NCI-H345 (cell line): ENCODE measurements at places on chromosomes 5 and 9.
A peak's percentile ranks its signal among the peaks of the same experiment; 100 is the strongest.

DNA sequence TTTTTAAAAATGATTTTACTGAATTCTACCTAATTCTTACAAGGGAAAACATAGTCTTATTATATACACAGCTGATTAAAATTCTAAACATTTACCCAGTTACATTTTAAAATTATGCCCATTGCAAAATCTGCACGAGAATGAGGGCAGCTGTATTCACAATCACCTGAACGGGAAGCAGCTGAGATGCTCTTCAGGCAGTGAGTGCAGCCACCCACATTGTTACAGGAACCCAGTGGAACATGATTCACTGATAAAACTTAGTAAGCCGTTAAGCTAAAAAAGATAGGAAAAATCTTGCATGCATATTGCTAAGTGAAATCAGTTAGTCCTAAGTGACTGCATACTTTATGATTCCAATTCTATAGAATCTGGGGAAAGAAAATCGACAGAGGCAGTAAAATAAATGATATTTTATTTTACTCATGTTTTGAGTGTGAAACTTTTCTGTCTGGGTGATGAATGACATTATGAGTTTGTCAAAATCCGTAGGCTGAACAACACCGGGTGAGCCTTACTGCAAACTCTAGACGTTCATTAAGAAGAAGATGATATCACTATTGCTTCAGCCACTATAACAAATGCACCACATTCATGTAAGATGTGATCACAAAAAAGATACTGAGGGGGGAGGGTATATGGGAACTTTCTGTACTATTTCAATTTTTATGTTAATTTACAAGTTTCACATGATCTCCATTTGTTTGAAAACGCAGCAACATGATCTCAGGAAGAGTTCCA lies 39.1 kb upstream of the FLT4 start:
- DNase-seq, result no peak

- no peak for DNase-seq
Measured at GRCh38 chr5:169307646-169308045, 6.7 kb upstream of the SLIT3 start.

DNA sequence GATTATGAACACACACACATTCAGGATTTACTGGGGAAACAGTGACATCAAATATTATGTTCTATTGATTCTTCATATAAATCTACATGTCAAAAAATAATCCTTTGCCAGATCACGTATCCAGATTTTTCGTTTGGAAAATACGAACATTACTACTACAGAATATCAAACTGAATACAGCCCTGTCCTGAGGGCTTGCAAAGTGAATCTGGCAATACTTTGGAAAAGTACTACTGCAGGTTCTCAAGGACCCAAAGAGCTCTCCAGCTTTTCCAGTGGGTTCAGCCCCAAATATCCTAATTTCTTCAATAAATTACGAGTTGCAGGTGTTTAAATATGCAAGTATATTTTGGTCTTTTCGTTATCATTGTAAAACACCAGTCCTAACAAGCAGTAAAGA lies 411 bp upstream of the NDUFS4 start:
- peak; percentile 13 for DNase-seq

DNA sequence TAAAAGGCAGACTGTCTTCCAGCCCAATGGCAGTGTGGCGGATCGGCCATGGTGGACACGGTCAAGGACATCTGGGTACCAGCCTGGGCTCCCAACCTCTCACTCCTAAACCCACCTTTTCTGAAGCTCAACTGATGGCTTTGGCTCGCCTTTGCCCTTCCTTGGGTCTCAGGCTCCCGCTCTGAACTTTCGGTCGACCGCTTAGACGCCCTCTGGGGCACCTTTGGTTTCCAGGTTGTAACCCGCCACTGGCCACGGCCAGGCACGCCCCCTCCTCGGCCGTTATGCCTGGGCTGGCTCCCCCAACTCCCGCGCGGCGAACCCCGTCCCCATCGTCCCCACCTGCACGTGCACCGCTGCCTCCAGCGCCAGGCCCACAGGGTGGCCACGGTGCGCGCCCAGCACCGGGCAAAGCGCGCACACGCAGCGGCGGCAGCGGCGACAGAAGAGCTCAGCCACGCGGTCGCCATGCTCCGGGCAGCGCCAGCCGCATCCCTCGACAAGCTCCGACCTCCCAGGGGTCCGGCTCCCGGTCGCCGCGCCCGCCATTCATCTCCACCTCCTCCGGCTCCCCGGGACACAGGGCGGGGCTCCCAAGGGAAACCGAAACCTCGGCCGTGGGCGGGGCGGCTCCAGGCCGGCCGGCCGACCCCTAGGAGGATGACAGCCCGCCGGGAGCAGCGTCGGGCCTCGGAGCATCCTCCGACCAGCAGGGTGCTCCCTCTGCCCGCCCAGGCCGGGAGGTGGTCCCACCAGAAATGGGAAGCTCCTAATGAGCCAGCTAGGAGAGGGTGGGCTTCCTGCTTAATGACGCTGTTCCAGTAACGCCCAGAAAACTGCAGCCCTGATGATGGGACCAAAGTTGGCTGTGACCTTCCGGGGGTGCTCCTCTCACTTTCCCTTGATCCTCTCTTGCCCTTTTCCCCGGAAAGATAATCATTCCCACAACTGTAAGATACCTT lies at the start of gene TRIM14:
TRIM14 (minus strand) TSS at position 583 of the 962 bp plus-strand sequence; CDS start at position 549, 34 bp downstream.
- DNase-seq, result peak; percentile 58

DNA sequence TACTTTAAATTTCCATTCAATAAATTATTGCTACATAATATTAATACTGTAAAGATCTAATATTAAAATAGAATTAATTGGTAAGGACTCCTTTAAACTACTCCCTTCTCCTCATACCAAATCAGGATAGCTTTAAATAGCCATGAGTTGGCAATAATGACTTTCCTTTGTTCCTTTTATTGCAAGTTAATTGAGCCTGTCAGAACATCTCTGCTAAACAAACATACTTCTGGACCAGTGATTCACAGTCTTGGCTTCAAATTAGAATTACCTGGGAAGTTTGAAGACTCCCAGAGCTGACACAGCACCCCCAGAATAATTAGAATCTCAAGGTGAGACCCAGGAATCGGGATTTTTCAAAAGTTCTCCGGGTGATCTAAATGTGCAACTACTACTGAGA lies 18.7 kb downstream of the C5orf58 start:
- DNase-seq, result peak; percentile 8

DNA sequence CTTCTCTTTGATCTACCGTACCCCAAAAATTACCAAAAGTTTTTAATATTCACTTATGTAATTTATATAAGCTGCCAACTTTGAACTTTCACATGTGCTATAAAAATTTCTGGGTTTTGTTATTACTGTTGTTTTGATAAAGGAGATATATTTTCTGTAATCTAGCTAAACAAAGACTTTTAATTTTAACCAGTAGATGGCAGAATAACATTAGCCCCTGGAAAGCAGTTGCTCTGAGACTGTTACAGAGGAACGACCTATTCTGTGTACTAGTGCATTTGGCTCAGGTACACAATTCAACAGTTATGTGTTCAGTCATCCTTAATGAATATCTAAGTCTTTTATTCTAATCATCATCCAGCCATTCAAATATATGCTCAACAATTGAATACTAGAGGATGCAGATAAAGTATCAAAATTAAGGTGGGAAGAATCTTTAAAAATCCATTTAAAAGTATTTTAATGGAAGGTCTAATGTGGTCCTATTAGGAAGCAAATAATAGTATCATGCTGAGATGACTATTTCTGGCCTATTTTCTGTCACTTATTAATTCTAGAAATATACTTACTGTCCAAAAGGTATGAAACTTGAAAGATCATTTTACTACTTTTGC lies 8.6 kb downstream of the KLHL9 start:
- DNase-seq, result peak; percentile 48

- no peak for DNase-seq
Measured at GRCh38 chr9:117825609-117826347, 121.6 kb downstream of the TLR4 start.

- no peak for DNase-seq
Measured at GRCh38 chr9:115668521-115668920, 485.1 kb upstream of the PAPPA start.

- no peak for DNase-seq
Measured at GRCh38 chr9:4238522-4238921, 61.3 kb downstream of the GLIS3 start.

GRCh38 chr5:72831685-72832084 lies 15.2 kb downstream of the TNPO1 start:
- DNase-seq, result no peak

DNA sequence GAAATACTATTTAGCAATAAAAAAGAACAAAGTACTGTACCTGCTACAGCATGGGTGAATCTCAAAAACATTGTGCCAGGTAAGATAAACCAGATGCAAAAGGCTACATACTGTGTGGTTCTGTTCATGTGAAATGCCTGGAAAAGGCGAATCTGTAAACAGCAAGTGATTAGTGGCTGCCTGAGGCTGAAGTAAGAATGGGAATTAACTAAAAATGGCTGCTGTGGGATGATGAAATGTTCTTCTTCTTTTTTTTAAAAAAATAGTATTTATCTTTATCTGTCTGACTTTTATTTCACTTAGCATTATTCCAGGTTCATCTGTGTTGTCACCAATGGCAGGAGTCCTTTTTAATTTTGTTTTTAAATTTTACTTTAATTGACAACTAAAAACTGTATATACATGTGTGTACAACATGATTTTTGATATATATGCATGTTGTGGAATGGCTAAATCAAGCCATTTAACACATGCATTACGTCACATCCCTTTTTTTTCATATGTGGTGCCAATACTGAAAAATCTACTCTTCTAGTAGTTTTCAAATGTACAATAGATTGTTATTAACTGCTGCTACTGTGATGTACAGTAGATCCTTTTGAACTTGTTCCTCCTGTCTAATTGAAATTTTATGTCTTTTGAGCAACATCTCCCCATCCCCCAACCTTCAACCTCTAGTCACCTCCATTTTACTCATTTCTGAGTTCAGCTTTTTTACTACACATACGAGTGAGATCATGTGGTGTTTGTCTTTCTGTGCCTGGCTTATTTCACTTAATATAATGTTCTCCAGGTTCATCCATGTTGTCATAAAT lies 62.9 kb upstream of the TNFAIP8 start:
- no peak for DNase-seq

GRCh38 chr9:80163889-80164288 lies 592.1 kb downstream of the TLE4 start:
- DNase-seq, result no peak

DNA sequence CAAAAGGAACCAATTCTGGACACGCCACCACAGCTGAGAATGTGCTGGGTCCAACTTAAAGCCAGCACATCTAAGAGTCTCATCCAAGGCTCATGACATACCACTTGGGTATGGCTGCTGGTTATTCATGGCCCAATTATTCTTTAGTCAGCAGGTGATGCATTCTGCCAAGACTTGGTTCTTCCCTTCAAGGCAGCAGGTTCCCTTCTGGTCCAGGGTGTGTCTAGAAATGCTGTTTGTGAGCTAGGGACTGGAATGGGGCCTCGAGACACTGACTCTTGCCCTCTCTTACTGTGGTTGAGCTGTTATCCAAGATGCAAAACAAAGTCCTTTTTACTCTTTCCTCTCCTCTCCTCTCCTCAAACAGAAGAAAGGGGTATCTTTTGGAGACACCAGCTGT lies 522.6 kb downstream of the HINT1 start:
- no peak for DNase-seq

DNA sequence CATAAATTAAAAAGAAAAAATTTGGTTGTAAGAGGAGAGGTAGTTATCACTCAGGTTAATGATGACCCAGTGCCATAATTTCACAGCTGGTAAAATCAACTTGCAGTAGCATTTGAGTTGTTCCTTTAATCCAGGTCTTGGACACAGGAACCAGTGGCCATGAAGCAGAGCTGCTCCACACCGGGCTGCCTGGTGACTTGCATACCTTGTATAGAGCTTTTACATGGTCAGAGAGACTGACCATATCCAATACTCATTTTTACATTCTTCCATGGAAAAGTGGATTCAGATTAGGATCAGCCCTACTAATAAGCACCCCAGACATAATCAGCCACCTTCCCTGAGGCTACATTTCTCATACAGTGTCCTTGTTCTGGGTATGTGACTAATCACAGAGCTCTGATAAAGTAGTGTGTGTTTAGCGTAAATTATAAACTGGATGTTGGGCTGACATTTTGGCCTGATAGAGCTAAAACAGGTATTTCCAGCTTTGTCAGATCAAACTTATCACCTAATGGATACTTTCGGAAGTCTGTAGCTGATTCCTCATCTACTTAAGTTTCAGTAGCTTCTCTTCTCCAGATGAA lies 77.0 kb upstream of the ZSWIM6 start:
- no peak for DNase-seq

GRCh38 chr5:1144638-1145396 lies 33.0 kb upstream of the SLC12A7 start:
- no peak for DNase-seq

DNA sequence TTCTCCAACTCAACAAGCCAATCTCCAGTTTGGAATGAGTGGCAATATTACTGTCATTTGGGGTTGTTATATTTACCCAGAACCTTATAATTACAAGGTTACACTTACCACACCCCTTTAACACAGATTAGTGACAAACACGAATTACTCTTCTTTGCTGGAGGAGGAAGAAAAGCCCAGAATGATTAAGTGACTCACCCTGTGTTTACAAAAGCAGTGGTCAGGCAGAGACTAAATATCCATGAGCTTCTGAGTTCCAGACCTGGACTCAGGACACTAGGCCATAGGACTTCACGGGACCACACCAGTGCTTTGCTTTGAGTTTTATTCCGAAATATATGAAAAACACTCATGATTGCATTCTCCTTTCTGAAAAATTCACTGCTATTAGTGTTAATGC lies 370.8 kb downstream of the TLE1 start:
- DNase-seq, result no peak

GRCh38 chr5:65480306-65480865 lies 1.3 kb downstream of the ADAMTS6 start:
- DNase-seq, result peak; percentile 52

- no peak for DNase-seq
Measured at GRCh38 chr9:95311961-95312360, 5.5 kb downstream of the FANCC start.

- no peak for DNase-seq
Measured at GRCh38 chr9:97441729-97442128, 29.8 kb downstream of the TDRD7 start.

DNA sequence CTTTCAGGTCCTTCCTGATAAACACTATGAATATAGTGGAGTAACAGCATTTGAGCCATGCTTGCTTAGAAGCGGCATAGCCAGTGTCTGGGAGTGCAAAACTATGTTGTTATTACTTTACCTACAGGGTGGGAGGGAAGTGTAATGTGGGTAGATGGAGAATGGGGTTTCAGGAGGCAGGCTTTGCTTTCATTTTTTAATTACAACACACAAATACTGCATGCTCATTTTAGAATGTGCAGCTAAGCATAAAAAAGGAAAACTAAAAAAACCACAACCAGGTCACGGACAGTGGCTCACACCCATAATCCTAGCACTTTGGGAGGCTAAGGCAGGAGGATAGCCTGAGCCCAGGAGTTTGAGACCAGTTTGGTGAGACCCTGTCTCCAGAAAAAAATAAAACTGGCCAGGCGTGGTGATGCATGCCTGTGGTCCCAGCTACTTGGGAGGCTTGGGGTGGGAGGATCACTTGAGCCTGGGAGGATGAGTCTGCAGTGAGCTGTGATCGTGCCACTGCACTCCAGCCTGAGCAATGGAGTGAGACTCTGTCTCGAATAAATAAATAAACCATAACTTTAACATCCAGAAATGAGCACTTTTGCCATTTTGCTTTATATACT lies 20.2 kb downstream of the HAVCR1 start:
- no peak for DNase-seq
